ENCODE measurements at places on chromosomes 5 and 9. TPM values are rescaled to one million over a fixed set of nuclear protein-coding genes. Genes with fewer than 3 reads are reported as not detected.

Gene CCDC112
- 3.8 TPM for total RNA-seq

DNA sequence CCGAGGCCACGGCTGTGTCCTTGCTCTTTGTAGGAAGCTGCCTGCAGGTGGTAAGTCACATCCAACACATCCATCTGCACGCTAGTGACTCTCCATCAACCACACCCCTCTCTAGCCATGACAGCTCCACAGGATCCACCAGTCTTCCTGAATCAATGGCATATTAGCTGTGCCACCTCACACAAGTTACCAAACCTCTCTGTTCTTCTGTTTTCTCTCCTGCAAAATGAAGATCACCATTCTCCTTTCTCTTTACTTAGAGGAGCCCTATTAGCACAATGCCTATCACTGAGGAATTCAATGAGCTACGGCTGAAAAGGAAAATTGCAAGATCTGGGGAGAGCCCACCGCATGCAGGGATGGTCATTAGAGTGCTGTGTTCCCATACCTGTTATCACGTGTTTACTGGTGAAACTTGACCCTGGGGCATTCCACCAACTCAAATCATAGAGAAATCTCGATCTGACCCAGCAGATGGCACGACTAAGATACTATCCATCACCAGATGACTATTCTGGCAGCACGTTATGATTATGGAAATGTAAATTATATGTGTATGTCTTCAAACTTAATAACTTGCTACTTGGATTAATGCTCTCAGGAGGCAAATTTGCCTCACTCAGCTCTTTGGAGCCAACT, 20.9 kb downstream of the WHRN start:
- no peaks in the 10 kb centered on the region for H3K36me3 ChIP-seq
- DNase-seq: no peak
- H3K4me1 ChIP-seq: no peaks in the 10 kb centered on the region
- H3K4me3 ChIP-seq: no peak overlapping the region
- no peak overlapping the region for H3K27ac ChIP-seq

DNA sequence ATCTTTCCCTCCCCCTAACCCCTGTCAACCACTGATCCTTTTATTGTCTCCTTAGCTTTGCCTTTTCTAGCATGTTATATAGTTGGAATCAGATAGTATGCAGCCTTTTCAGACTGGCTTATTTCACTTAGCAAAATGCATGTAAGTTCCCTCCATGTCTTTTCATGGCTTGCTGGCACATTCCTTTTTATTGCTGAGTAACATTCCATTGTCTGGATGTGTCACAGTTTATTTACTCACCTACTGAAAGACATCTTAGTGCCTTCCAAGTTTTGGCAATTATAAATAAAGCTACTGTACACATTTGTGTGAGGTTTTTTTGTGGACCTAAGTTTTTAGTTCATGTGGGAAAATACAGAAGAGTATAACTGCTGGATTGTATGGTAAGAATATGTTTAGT, 230.1 kb downstream of the PBX3 start:
- H3K36me3 ChIP-seq: no peaks in the 10 kb centered on the region
- no peak overlapping the region for H3K27ac ChIP-seq
- H3K27me3 ChIP-seq: no peaks in the 10 kb centered on the region
- no peak overlapping the region for H3K4me3 ChIP-seq
- H3K4me1 ChIP-seq: no peaks in the 10 kb centered on the region

DNA sequence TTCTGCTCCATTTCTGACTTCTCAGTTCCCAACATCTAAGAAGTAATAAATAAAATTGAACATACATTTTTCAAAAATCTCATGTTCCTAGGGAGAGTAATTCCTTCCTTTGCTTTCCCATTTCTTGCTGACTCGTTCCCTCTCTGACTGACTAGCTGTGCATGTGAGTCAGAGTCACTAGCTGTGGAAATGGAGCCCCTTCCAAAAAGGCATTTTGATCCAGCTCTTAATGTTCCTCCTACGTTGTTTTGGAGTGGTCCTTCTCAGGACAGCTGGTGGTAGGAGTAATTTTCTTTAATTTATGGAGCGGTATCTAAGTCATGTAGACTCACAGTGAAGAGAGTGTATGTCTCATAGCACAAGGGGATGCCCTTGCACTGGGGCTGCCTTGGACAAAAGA, 460.2 kb downstream of the GADD45G start:
- no peaks in the 10 kb centered on the region for H3K27me3 ChIP-seq
- H3K4me1 ChIP-seq: peaks cover 15% of the 10 kb centered on the region
- no peak overlapping the region for H3K27ac ChIP-seq
- no peak for DNase-seq

DNA sequence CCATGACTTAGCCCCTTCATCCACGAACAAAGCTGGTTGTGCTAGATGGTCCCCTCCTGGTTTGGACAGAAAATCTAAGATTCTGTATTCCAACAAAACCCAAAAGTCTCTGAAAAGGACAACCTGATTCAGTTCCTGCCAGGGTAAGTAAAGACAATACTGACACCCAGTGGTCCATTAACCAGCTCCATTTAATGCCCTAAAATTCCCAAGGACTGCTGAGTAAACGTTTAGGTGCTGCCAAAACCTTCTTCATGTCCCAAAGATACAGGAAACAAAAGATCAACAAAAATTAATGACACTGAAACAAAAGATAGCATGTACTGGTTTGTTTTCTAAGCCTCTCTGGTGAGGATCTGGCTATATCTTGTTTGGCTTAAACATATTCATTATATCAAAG, 25.3 kb upstream of the PPP1R2B start:
- H3K27ac ChIP-seq: no peak overlapping the region
- no peak overlapping the region for H3K4me3 ChIP-seq
- no peaks in the 10 kb centered on the region for H3K4me1 ChIP-seq
- H3K27me3 ChIP-seq: no peaks in the 10 kb centered on the region
- peak; percentile 8 for DNase-seq

Gene PDGFRB
- 101 TPM for total RNA-seq

- H3K27me3 ChIP-seq: no peaks in the 10 kb centered on the region
- DNase-seq: no peak
- no peak overlapping the region for H3K4me3 ChIP-seq
Observed at GRCh38 chr5:170416526-170416925, 27.4 kb upstream of the KCNMB1 start.

Gene PTTG1
- total RNA-seq: 165 TPM

Gene SHISAL2B
- not detected for total RNA-seq

Gene PCDHGA3
- total RNA-seq: 4.4 TPM

DNA sequence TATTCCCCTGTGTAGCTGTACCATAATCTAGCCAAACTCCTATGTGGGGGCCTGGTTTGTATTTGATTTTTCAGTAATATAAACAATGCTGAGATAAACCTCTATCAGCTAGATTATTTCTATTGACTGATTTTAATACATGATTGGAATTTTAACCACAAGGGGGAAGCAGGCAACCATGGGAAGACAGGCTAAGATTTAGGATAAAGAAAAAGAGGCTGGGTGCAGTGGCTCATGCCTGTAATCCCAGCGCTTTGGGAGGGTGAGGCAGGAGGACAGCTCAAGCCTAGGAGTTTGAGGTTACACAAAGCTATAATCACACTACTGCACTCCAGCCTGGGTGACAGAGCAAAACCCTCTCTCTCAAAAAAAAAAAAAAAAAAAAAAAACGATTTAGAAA, 18.1 kb upstream of the GPX3 start:
- no peak overlapping the region for H3K27ac ChIP-seq
- no peaks in the 10 kb centered on the region for H3K27me3 ChIP-seq
- peaks cover 29% of the 10 kb centered on the region for H3K4me1 ChIP-seq
- no peaks in the 10 kb centered on the region for H3K36me3 ChIP-seq
- no peak overlapping the region for H3K4me3 ChIP-seq

DNA sequence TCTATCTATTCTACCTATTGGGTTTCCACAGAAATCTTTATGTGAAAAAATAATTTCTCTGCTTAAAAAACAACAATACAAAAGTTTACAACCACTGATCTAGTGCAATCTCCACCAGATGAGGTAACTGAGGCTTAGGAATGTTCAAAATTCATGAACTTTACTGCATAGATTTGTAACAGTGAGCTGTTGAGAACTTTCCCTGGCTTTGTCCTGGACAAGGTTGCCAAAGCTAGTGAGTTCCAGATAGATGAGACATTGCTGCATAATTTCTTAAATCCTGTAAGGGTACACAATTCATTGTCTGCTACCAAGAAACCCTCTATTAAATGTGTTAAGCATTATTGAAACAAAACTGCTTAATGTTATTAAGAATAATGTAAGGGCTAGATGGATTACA, 102.7 kb downstream of the OSMR start:
- H3K4me1 ChIP-seq: no peaks in the 10 kb centered on the region
- H3K36me3 ChIP-seq: peaks cover 45% of the 10 kb centered on the region
- H3K27ac ChIP-seq: no peak overlapping the region
- no peak overlapping the region for H3K4me3 ChIP-seq

DNA sequence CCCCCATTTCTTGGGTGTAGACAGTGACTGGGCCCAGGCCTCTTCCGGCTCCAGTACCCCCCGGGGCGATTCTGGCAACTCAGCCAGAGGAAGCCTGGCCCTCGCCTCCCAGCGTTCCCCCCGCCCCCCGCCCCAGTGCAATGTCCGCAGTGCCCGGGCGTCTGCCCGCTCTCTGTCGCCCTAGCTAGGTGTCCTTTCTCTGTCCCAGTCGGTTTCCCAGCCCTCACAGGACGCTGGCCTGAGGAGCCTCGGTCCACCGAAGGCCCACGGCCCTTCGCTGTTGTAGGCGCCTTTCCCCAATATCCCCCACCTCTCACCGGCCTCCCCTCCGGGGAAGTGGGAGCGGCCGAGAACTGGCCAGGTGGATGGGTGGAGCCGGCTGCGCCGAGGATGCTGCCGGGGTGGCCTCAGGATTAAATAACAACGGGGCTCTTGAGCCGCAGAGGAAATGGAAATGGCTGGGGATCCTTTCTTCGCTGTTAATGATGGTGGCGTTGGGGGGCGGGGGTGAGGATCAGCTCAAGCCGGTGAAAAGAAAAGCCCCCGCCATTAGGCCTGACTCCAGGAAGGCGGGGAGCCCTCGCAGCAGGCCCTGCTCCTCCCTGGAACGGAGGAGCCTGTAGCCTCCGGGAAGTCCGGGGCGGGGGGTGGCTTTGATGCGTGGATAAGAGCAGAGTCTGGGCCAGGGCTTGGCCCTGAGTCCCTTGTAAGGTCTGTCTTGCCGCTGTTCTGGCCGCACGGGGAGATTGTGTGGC, 1.1 kb upstream of the SPRY4 start:
- H3K4me1 ChIP-seq: peaks cover 18% of the 10 kb centered on the region
- H3K36me3 ChIP-seq: no peaks in the 10 kb centered on the region
- DNase-seq: peak; percentile 65
- H3K4me3 ChIP-seq: peak overlapping the region; percentile 15
- H3K27me3 ChIP-seq: no peaks in the 10 kb centered on the region
- H3K27ac ChIP-seq: peak overlapping the region; percentile 88

- H3K4me1 ChIP-seq: peaks cover 4% of the 10 kb centered on the region
- no peaks in the 10 kb centered on the region for H3K36me3 ChIP-seq
- no peaks in the 10 kb centered on the region for H3K27me3 ChIP-seq
- H3K4me3 ChIP-seq: peak overlapping the region; percentile 31
- H3K27ac ChIP-seq: peak overlapping the region; percentile 94
Observed at GRCh38 chr5:65103756-65104440, 335.2 kb downstream of the CWC27 start.

DNA sequence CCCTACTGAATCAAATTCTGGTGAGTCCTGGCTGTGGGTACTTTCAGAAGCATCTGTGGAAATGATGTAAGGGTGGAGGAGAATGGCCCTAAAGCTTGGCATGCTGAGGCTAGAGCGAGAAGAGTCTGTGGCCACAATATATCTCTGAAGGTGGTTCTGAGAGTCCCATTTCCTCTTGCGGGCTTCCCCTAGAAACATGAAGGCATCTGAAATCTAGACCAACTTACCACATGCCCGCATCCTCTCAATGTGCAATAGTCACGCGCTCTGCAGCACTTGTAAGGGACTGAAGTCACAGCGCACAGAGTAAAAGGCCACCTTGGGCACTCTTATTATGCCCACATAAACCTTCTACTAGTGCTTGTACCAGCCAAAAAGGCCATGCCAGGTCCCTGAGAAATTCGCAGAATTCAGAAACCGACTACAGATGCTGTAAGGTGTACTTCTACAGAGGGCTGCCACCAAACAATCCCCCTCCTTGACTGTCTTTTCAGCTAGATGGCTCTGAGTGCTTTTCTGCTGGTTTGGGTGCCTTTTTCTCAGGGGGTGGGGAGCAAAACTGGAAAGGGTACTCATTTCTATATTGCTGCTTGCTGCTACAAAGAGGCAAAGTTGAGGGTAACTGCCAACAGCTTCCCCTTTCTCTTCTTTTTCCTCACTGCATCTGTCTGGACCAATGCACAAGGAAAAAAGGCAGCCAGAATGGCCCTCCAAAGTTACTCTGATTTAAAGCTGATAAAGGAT, 107.3 kb downstream of the ZDHHC21 start:
- no peak overlapping the region for H3K27ac ChIP-seq
- DNase-seq: no peak
- no peak overlapping the region for H3K4me3 ChIP-seq
- no peaks in the 10 kb centered on the region for H3K27me3 ChIP-seq
- no peaks in the 10 kb centered on the region for H3K4me1 ChIP-seq
- no peaks in the 10 kb centered on the region for H3K36me3 ChIP-seq

DNA sequence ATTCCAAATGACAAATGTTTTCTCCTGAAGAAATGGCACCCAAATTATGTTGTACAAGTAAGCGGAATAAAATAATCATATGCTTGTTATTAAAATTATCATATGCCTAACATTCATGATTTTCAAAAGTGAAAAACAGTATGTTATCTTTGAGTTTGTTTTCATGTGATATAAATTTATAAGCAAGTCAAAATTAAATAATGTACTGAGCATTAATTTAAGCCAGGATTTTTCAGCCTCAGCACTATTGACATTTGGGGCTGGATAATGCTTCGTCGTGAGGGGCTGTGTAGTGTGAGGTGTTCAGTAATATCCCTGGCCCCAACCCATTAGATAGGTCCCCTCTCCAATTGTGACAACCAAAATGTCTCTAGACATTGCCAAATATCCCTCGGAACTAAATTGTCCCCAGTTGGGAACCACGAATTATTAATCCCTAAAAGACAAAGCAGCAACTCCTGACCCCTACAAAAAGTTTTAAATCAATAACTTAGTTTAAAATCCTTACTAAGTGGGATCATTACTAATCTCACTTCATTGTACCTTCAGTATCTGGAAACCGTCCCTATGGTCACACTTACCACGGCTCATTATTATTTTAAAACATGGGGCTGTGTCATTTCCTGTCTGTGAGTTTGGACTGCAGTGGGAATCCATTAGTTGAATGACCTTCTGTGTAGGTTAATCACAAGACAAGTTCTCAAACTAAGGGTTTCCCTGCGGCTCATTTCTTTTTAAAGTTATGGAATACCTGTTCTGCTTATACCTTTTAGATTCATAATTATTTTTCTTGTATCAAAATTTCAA, 1.3 kb upstream of the NNT start:
- H3K36me3 ChIP-seq: no peaks in the 10 kb centered on the region
- peak overlapping the region; percentile 86 for H3K27ac ChIP-seq
- H3K4me1 ChIP-seq: peaks cover 17% of the 10 kb centered on the region
- no peak for DNase-seq
- no peak overlapping the region for H3K4me3 ChIP-seq
- H3K27me3 ChIP-seq: no peaks in the 10 kb centered on the region

Gene C5orf58
- total RNA-seq: not detected

Gene MRPS2
- 26.5 TPM for total RNA-seq

Gene PROB1
- 1.6 TPM for total RNA-seq
